ENCODE measurements at places on chromosomes 7 and 10.

DNA sequence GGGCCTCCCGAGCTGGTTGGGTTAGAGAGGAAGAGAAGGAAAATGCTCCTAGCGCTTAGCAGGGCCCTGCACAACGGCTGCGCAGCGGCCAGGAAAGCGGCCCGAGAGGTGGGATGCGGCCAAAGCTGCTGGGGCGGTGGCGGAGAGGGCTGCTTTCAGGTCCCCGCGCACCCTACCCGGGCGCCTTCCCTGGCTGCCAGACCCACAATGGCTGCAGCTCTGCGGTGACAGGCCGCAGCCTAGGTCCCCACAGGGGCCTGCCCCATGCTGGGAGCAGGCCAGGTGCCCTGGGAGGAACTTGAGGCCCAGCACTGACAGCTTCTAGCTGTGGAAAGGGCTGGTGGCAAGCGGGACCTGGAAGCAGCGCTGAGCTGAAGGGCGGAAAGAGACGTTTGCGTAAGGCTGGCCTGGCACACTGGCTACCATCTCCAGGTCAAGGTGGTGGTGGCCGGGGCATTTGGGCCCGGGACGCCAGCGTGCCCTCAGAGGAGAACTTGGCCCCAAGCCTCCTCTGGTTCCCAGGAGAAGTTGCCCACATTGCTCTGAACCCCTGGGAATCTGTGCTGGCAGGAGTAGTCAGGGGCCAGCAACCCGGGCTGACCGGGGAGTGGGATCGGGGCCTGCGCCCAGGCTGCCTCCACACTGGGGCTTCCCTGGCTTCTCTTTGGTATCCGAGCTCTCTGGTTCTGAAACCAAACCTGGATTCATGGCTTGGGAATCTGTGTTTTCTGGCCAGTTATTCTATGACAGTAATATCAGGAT is 72.9 kb upstream of the ZNF804B start:
- peak; percentile 29 for DNase-seq

- no peak for DNase-seq
These were observed 14.1 kb downstream of the FXYD4 start for GRCh38 chr10:43385412-43386004.

GRCh38 chr7:1864161-1864940 is 194.3 kb downstream of the ELFN1 start:
- DNase-seq = no peak

- DNase-seq = no peak
These were observed 40.1 kb downstream of the PARP12 start for GRCh38 chr7:140022582-140023211.

DNA sequence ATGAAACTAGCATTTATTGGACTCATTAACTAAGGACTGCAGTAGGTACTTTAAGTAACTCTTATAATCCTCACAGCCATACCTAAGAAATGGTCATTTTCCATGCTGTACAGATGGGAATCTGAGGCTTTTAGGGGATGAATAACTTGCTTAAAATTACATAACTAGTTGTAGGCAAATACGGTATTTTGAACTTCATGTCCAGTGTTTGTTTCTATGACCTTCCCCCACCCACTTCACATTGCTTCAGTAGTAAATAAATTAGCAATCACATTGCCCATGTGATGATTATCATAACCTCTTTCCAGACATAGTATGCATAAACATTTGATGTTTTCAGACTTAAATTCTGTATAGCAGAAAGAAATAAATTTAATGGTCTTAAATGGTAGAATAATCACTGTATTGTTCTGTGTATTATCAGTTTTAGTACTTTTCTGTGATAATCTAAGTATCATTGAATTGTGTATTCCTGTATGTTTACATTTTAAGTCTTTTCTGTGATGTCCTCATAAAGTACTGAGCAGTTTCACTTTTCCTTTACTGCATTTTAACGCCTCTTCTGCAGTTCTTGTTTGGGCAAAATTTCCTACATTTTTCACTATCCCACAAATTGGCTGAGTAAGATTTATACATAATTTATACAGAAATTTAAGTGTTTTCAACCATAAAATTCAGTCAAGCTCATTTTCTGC is 48.3 kb downstream of the ANKIB1 start:
- DNase-seq = no peak
